ENCODE measurements at places on chromosomes 12 and 14. TPM values are rescaled to one million over a fixed set of nuclear protein-coding genes. Genes with fewer than 3 reads are reported as not detected.

- no peaks in the 10 kb centered on the region for H3K36me3 ChIP-seq
- H3K27me3 ChIP-seq: no peaks in the 10 kb centered on the region
- H3K27ac ChIP-seq: no peak overlapping the region
- no peak for DNase-seq
Observed at GRCh38 chr12:18837505-18837904, 99.6 kb downstream of the CAPZA3 start.

GRCh38 chr14:41498959-41499358 lies 107.7 kb upstream of the LRFN5 start:
- no peak overlapping the region for H3K4me3 ChIP-seq
- no peaks in the 10 kb centered on the region for H3K27me3 ChIP-seq
- no peaks in the 10 kb centered on the region for H3K36me3 ChIP-seq
- no peak overlapping the region for H3K27ac ChIP-seq

Gene RAB35
- total RNA-seq: 38.2 TPM

- no peak overlapping the region for H3K4me3 ChIP-seq
- peaks cover 9% of the 10 kb centered on the region for H3K36me3 ChIP-seq
- H3K4me1 ChIP-seq: peaks cover 9% of the 10 kb centered on the region
- H3K27me3 ChIP-seq: peaks cover 2% of the 10 kb centered on the region
Observed at GRCh38 chr12:52082026-52082668, 2.6 kb downstream of the SMIM41 start.

GRCh38 chr14:32453857-32454810 lies 125.0 kb downstream of the AKAP6 start:
- H3K4me1 ChIP-seq: no peaks in the 10 kb centered on the region
- no peak overlapping the region for H3K4me3 ChIP-seq

Gene NIN
- total RNA-seq: 72.8 TPM

Gene KCNA5
- total RNA-seq: not detected

- no peaks in the 10 kb centered on the region for H3K27me3 ChIP-seq
- DNase-seq: no peak
- H3K27ac ChIP-seq: no peak overlapping the region
- no peaks in the 10 kb centered on the region for H3K36me3 ChIP-seq
- H3K4me3 ChIP-seq: no peak overlapping the region
Observed at GRCh38 chr12:86138770-86139169, 117.4 kb downstream of the MGAT4C start.

DNA sequence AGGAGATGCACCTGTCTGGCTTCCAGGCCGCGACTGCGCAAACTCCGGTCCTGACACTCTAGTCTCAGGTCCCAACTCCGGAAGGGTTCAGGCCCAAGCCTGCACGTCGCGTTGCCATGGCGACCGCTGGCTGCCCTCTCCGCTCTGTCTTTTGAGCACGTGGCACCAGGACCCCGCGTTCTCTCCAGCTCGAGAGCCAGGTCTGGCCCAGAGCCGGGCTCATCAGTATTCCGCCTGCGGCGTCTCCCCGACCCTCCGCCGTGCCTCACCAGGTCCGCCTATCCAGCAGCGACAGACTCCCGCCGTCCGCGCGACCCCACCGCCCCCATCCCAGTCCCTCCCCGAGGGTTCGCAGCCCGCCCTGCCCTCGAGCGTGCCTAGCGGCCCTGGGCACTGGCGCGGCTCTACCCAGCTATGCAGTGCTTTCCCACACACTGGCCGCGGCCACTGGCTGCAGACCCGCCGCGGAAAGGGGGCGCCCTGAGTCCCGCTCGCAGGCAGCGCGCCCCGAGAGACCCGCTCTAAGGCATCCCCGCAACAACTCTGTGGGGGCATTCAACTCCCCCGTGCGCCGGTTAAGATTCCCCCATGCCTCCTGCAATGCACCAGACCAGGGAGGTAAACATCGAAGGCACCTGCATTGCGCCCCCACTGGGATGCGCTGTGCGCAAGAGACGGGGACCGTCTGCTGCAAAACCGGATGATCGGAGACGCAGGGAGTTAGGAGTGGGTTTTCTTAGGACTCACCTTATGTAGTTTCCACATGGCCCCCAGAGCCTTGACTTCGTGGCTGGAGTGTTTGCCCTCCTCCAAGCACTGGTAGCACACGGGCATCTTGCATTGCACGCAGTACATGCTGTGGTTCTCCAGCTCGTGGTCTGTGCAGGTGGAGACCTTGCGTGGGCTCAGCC lies 1.3 kb downstream of the TRIM9 start:
- no peak overlapping the region for H3K27ac ChIP-seq
- no peaks in the 10 kb centered on the region for H3K36me3 ChIP-seq
- DNase-seq: peak; percentile 78
- peaks cover 17% of the 10 kb centered on the region for H3K4me1 ChIP-seq

- no peaks in the 10 kb centered on the region for H3K27me3 ChIP-seq
- peaks cover 49% of the 10 kb centered on the region for H3K36me3 ChIP-seq
- DNase-seq: no peak
- peak overlapping the region; percentile 99 for H3K4me3 ChIP-seq
- peaks cover 49% of the 10 kb centered on the region for H3K4me1 ChIP-seq
- peak overlapping the region; percentile 80 for H3K27ac ChIP-seq
Observed at GRCh38 chr12:48678551-48679185, 3.4 kb downstream of the KANSL2 start.

DNA sequence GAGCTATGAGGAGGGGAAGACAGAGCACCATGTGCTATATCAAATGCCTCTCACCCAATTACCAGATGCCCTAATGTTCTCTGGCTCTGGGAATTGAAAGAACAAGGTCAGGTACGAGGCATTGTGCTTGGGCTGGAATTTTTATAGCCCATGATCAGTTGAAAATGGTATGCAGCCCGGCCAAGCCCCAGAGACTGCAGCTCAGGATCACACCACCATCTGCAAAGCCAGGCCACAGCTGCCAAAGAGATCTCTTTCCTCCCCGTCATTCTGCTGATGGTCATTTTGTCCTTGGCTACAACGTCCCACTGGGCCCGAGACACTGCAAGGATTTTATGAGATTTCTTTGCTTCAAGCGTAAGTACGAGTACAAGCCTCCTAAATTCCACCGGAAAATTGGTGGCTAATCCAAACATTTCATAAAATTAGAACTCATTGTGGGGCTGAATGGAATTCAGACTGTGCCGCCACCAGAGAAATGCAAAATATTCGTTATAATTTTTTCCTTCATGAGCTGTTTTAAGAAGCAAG lies 15.1 kb downstream of the NUAK1 start:
- no peaks in the 10 kb centered on the region for H3K4me1 ChIP-seq
- H3K27me3 ChIP-seq: peaks cover 9% of the 10 kb centered on the region
- DNase-seq: no peak
- H3K36me3 ChIP-seq: no peaks in the 10 kb centered on the region
- no peak overlapping the region for H3K4me3 ChIP-seq
- no peak overlapping the region for H3K27ac ChIP-seq
